ENCODE measurements at places on chromosomes 1 and 21.
A peak's percentile ranks its signal among the peaks of the same experiment; 100 is the strongest.

DNA sequence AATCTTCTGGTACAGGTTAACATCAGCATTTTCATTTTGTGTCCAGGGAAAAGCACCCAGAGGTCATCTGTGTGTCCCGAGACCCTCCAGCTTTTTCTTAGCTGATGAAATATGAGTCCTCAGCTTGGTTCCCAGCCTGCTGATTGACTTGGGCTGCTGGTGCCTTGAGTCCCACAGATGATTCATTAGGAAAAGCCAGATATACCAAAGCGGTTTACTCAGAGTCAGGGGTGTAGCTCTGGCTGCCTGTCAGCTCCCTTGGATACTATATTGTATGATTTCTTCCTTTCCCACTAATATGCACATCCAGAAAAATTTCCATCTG is 43.7 kb upstream of the MAB21L3 start:
- no peak for DNase-seq

- no peak for DNase-seq
These were observed 288.5 kb downstream of the NFIA start for GRCh38 chr1:61370913-61371279.

GRCh38 chr1:207440626-207441025 is 13.5 kb upstream of the CR2 start:
- no peak for DNase-seq

GRCh38 chr1:201228011-201228983 is 37.7 kb downstream of the IGFN1 start:
- DNase-seq: no peak

- DNase-seq: no peak
These were observed 94.4 kb downstream of the SLC35F3 start for GRCh38 chr1:233998891-233999290.

DNA sequence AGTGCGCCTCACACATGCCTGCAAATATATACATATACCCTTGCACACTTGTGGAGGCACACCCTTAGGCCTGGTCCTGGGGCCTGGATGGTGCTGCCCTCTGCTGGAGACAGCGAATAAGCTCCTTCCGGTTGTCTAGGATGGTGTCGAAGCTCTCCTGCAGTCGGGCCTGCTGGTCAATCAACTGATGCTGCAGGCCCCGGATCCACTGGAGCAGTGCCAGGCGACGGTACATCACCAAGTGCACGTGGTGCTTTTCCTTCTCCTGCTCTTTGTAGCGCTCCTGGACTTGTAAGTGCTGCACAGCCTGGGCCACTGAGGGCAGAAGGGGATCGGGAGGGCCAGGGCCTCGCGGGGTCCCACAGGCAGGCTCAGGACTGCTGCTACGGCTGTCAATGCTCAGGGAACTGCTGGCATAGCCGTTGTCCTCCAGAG is 3.1 kb downstream of the C1orf216 start:
- peak; percentile 80 for DNase-seq

GRCh38 chr1:70934194-70934961 is 113.2 kb downstream of the PTGER3 start:
- DNase-seq: no peak

- DNase-seq: no peak
These were observed 97.6 kb upstream of the MAGI3 start for GRCh38 chr1:113292603-113293255.

DNA sequence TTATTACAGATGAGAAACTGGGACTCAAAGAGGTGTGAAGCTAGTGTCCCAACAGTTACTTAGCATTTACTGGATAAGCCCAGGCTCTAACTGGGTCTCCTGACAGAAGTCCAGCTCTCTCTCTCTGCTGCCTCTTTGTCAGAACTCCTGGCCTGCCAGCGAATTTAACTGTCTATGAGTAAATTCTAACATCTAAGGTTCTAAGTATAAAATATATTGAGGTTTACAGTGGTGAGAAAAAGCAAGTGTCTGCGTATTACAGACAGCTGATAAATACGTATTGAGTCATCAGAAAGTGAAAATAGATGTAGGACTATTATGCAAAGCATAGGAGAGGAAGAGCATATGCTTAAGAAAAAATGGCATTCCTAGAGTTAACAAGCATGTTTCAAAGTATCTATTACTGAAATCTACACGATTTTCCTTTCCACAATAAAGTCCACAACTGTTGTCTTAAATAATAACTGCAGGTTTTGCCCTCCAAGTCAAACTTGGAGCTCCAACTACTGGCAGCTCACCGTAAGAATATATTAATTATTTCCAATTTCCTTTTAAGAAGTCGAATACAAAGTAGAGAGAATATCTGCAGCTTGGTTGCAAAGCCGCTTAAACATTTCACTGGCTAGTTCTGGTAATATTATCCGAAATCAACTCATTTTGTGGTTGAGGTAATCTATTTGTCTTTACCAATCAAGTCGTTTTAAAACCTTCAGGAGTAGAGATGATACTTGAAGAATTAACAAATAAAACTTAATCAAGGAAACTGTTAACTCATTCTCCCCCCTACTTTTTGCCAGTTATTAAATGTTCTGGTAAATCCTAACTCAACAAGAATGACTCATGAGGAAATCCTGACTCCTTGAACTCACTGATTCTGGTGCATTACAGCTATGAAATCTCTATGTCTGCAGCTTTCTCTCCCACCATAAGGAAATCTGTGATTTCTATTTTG is 1.4 kb upstream of the RGS2 start:
- DNase-seq: no peak

DNA sequence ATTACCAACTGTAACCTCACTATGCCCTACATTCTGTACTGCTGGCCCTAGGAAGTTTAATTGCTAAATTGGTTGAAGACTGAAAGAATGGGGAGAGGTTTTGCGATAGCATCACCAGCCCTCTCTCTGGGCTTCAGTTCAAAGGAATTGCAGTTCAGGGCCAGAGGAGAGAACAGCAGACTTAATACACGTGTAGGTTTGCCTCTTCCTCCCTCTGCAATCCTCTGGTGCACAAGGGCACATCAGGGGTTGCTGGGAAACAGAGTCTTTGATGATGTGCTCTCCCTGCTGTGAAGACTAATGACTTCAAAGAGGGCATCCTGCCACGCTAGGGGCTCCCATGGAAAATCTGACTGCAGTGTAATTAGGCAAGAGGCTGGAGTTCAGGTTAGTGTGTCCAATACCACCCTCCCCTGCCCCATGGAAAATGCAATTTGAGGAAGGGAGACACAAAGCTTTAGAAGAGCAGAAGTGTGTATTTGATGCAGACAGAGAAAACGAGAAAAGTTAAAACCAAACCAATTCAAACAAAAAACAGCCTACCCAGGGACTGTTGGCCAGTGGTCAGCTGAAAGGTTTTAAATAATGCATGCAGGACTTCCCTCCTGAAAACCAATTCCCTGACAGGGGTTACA is 167.9 kb downstream of the ASTN1 start:
- no peak for DNase-seq

DNA sequence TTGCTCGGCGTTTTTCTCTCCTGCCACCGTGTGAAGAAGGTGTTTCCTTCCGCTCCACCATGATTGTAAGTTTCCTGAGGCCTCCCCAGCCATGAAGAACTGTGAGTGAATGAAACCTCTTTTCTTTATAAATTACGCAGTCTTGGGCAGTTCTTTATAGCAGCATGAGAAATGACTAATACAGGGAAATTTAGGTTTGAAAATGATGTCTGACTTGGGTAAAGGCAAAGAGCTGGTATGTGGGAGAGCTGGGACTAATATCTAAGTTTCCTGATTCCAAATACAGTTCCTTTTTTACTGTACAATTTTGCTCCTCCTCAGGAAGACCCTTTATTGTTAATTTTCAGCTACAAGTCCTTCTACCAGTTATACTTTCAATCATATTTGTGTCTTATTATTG is 16.7 kb upstream of the ADAMTS5 start:
- DNase-seq: no peak

DNA sequence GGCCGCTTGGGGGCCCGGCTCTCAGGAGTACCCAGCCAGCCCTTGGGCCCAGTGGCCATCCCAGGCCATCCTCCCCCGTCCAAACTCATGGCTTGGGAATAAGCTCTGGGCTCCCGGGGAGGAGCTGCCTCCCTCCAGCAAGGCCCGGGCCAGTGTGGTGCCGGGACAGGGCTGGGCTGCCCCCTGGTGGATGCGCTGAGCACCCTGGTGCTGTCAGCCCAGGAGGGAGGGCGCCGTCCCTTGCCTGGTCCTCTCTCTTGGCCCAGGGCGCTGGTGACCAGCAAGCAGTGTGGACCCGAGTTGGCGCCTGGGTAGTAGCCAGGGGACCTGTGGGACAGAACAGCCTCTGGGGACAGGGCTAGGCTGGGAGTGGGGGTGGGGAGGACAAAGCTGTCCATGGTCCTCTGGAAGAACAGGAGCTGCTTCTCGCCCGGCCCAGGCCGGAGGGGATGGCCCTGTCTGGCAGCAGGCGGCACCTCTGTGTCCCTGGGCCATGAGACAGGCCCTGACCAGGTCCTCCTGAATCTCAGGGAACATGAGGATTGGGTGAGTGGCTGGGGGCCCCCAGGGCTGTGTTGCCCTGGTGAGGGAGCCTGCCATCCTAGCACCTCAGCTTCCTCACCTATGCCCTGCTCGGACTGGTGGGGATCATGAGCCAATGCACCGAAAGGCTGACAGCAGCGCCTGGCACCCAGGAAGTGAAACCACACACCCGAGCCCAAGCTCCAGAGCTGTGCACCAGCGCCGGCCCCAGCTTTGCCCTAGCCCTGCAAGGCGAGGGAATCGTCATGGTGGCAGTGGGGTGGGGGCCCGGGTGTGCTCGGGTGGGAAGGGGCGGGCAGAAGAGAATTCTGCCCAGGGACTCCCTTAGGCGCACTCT is 9.4 kb downstream of the MORN1 start:
- peak; percentile 79 for DNase-seq

DNA sequence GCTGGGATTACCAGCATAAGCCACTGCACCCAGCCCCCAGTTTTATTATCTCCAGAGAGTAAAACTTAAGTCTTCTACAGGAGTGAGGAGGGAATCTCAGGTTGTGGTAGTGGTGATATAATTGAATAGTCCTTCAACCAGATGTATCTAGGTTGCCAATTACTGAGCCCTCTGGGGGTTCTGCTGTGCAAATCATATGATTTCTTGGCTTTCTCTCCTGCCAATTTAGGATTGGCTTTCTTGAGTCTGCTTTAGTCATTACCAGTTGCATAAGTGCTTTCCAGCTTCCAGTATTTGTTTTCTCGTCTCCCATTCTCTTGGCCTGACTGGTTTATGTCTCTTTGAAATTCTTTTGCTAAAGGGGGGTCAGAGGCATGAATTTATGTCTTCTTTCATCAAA is 11.1 kb downstream of the CPT2 start:
- no peak for DNase-seq

- no peak for DNase-seq
These were observed 4.8 kb downstream of the CCDC24 start for GRCh38 chr1:43995984-43996732.

GRCh38 chr1:99591886-99592285 is 54.0 kb upstream of the PALMD start:
- no peak for DNase-seq

DNA sequence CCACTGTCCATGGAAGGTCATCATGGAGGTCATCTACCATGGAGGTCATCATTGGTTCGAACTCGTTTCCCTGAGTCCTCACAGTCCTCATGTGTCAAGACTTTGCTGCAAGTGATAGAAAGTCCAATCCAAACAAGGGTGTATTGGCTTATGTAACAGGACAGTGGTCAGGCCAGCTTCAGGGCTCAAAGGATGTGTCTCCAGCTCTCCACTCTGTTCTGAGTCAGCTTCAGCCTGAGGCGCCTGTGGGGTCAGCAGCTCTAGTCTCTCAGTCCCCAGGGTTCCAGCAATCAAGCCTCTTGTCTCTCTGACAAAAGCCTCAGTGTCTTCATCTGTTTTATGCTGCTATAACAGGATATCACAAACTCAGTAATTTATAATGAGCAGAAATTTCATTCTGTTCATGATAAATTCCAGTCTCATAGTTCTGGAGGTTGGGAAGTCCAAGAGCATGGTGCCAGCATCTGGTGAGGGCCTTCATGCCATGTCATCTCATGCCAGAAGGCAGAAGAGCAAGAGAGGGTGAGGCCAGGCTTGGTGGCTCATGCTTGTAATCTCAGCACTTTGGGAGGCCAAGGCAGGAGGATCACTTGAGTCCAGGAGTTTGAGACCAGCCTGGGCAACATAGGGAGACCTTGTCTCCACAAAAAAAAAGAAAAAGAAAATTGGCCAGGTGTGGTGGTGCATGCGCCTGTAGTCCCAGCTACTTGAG is 19.5 kb downstream of the A3GALT2 start:
- no peak for DNase-seq
